Neural crest cell (in vitro differentiated cells): ENCODE measurements at places on chromosomes 3 and 15.

DNA sequence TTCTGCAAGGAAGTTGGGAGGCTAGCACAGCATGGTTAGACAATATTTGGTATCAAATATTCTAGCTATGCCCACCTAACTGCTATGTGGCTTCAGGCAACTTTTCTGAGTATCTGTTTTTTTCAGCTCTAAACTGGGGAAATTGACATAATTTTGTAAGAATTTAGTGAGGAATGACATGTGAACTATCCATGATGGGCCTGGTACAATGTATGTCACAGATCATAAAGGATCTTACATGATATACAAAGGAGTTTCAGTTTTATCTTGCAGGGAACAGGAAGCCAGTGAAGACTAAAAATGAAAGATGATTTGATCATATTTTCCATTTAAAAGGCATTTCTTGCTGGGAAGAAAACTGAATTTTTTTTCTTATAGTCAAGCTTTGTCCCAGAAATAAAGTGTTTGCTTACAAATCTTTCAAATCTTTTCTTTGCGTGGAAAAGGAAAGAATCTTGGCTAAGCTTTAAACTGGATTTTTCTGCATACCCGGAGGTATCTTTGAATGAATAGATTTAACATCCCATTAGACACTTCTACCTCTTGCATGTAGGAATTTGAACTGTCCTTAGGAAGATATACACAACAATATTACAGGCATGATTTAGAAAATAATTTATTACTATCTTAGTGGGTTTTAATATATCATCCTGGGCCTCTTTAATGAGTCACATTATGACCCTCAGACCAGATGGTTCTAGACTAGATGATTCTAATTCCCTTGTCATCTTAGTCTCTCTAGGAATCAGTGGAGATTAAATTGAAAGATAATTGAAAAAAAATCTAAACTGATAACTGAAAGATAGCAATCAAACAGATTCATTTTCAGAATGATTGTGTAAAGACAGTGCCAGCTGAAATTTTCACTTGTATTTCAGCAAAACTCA is 436.0 kb upstream of the THBS1 start:
- no peak for DNase-seq

DNA sequence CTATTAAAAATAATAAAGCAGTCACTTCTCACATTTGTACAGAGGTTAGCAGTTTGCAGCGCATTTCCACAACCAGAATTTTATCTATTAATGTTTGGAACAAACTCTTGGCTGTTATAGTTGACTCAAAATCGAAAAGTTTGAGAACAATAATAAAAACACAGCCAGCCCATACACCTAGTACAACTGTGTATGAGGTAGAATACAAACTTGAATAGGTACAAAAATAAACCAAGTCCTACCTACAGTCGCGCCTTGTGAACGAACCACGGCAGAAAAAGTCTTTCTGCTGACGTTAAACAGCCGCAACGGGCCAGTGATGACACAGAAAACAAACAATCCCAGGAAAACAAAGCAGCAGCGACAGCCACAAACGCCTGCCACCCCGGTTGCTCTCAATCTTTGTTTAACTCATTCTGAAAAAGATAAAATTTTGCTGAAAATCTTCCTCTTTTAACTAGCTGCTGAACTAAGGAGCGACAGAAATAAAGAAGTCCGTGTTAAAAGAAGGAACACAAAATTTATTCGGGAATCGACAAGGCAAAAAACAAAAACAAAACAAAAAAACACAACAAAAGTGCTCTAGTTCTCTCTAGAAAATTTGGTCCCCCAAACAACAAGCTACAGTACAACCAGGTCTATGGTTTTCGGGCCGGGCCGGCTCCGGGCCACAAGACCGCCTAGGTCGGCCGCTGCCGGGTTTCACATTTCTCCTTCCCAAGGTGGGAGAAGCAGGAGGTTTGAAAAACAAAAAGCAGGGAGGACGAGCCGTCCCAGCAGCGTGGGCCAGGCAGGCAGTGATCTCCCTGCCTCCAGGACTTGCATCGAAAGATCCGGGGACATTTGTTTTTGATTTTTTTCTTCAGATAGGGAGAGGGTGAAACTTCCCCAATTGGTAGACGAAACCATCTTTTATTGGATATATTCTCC is 2.9 kb downstream of the FOXL2 start:
- DNase-seq = no peak

DNA sequence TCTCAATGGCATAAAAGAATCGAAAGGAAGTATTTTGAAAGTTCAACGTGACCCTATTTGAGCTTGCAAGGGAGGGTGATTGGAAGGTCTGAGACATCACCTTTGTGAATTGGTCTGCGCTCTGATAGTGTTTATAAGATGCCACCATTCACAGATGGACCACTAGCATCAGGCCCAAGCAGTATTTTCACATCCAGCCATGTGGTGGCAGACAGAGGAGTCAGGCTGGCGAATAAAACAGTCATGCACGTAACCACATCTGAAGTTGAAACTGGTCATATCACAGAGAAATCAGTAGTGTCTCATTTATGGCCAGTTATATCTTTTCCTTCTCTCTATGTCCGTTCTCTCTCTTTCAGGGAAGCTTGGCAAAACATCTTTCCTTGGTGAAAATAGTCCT is 170.1 kb upstream of the ONECUT1 start:
- no peak for DNase-seq

GRCh38 chr3:150898046-150898754 is 7.0 kb downstream of the MINDY4B start:
- no peak for DNase-seq

GRCh38 chr3:134326760-134327593 is 47.3 kb downstream of the AMOTL2 start:
- no peak for DNase-seq

GRCh38 chr15:101203607-101204189 is 48.1 kb downstream of the CHSY1 start:
- no peak for DNase-seq

GRCh38 chr15:83108266-83109219 is 1.1 kb downstream of the TM6SF1 start:
- DNase-seq = no peak

- DNase-seq = no peak
Observed at GRCh38 chr3:196998966-196999760, 30.5 kb downstream of the MELTF start.

DNA sequence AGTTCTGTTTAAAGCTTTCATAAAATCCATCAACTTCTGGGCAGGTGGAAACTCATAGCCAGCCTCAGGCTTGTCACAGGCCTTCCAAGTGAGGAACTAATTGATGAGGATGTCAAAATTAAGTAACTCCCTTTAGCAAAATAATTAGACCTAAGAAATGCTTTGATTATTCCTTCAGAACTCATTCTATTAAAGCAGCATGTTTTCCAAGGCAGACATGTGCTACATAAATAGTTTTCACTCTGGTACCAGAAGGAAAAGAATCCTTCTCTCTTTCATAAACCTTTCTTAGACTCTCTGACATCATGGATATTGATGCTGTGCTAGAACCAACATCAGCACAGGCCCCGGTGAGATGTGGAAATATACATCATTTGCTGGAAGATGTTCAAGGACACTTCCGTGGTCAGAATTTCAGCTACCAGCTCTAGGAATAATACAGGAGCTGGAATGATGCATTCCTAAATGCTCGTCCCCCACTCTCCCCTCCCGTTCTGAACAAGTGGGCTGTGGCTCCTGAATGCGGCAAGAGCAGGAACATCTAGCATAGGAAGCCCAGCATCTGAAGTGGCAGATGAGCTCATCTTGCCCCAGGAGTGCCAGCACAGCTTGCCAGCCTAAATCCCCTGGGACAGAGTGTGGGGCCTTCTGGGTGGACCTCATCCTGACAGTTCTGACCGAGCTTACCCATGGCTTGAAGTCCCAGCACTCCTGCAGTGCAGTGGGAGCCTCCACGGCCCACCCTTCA is 82.4 kb downstream of the WWTR1 start:
- no peak for DNase-seq

DNA sequence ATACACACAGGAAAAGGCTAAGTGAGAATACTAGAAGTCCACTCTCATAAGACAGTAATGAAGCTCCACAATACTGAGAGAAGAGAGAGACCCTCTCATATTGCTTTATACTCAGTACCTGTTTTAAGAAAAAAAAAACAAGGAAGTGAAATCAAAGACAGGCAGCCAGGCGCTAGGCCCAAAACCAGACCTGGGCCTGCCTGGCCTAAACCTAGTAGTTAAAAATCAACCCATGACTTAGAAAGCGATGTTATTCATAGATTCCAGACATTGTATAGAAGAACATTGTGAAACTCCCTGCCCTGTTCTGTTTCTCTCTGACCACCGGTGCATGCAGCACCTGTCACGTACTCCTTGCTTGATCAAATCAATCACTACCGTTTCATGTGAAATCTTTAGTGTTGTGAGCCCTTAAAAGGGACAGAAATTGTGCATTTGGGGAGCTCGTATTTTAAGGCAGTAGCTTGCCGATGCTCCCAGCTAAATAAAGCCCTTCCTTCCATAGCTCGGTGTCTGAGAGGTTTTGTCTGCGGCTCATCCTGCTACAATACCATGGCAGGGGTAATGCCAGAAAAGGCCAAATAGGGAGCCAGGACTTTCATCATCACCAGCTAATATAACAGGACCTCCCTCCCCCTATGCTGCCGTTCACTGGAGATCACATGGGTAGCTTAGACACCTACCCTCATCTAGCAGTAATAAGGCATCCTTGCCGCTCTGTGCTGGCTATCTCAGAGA is 1294.1 kb downstream of the NSUN3 start:
- DNase-seq = no peak

GRCh38 chr15:50911001-50911400 is 2.5 kb downstream of the AP4E1 start:
- no peak for DNase-seq

DNA sequence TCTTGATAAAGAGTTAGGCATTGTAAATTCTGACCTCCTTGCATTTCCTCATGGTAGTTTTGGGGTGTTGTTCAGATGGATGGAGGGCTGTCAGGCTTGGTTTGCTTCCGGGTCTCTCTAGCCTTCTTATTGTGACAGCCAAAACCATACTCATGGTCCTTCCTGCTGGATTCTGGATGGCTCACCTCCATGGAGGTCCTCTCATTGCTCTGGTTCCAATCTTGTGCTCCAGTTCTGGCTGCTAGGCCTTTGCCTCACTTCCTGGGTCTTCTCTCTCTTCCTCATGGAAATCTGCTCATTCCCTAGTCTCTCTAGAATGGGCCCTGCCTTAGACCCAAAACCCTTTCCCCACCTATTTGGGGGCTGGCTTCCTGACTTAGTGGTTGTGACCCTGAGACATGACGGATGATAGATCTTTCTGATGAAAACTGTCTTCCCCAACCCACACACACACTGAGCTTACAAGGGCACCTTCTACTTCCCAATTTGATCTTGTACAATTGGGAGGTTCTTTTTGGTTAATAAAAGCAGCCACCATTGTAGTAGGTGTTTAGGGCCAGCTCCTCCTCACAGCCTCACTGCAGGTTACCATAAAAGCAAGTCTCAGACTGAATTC is 66.2 kb upstream of the XCR1 start:
- no peak for DNase-seq

DNA sequence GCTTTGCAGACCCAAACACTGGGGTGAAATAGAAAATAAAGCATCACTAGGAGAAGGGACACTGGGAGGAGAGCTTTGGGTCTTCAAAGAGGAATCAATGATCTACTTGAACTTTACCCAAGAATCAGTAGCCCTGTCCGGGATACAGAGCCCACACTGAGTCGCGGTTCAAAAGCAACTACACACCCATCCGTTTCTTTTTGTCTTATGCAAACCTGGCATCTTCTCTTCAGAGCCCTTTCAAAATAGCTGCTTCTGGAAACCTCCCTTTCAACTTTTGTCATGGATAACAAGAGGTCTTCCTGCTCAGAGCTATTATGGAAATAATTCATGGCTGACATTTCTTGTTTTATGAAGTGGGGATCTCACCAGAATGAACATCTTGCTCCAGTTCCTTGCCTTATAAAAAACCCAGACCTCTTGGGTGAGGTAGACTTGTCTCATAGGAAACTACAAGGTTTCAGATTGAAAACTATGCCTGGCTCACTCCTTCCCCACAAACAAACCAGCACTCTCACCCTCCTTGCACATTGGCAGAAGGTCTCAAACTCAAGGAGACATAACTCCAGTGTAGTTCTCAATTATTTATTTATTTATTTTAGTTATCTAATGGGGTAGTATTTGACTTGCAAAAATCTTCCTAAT is 115.1 kb upstream of the ARHGEF3 start:
- DNase-seq = no peak

DNA sequence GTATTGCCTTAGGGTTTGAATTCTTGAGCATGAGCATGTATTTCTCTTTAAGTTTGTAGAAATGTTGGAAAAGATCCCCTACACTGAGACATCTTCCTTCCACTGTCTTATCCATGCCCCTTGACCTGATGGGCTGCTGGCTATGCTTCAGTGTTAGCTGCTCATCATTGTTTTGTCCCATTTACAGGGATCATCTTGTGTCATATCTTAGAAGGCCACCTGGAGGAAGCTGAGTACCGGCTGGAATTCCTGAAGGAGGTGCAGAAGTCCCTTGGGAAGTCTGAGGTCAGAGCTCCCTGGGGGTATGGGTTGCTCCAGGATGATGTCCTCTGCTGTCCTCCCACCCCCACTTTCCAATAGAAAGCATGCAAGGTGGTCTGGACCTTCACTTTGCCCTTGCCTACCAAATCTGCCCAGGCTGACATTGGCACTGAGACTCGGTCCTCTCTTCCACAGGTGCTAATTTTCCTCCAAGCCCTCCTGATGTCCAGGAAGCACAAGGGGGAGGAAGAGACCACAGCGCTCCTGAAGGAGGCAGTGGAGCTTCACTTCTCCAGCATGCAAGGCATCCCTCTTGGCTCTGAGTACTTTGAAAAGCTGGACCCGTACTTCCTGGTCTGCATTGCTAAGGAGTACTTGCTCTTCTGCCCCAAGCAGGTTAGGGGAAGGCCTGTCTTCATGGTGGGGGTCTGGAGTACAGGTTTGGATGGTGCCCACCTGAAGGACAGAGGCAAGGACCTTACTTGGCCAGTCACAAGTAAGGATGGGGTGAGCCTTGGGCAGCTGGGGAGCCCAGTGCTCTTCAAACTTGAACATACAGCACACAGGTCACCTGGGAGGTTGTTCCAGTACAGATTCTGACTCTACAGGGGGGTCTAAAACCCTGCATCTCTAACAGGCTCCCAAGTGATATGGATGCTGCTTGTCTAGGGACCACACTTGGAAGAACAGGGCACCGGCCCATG is 17.7 kb downstream of the TTC21A start:
- no peak for DNase-seq

DNA sequence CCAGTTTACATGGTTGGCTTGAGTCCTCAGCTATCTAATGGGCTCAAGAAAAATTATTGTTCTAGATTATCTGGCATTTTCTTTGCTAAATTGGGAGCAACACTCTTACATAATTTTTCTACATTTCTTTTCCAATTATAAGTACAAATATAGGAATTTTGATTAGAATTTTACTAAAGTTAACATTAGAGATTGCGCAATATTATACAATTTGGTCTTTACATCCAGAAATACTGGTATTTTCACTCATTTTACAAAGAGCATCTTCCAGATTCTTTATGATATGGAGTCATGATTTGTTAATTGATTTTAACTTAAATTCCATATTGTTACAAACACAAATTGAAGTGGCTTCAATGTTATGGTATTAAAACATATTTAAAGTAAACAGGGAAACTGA is 19.7 kb upstream of the GOLGB1 start:
- no peak for DNase-seq

GRCh38 chr3:23164746-23165145 is 38.4 kb upstream of the UBE2E2 start:
- no peak for DNase-seq

- DNase-seq = no peak
Observed at GRCh38 chr3:117003501-117003900, 293.9 kb downstream of the TUSC7 start.
